ENCODE measurements at places on chromosomes 11 and 22.

DNA sequence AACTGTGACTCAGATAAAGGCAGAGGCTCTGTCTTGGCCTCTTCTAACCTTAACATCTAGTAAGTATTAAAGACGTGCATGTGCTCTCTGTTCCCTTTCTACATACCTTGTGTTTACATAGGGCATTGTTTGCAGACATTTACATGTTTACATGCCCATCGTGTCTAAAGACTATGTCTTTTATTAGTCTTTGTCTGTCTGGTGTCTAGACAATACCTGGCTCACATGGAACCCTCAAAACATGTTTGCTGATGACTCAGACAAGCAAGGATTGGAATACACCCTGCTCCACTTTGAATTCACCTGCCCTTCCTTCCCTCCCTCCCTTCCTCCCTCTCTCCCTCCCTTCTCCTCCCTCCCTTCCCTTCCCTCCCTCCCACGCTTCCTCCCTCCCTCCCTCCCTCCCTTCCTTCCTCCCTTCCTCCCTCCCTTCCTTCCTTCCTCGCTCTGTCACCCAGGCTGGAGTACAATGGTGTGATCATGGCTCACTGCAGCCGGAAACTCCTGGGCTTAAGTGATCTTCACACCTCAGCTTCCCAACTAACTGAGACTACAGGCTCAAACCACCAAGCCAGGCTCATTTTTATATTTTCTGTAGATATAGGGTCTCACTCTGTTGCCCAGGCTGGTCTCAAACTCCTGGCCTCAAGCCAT is 23.7 kb upstream of the SORL1-AS1 start:
- no peak for DNase-seq

GRCh38 chr22:23079240-23079768 is 9.0 kb downstream of the GNAZ start:
- no peak for DNase-seq

GRCh38 chr22:49023879-49024774 is 803.5 kb downstream of the BRD1 start:
- DNase-seq, result no peak

- no peak for DNase-seq
Observed at GRCh38 chr11:124199702-124200101, 16.6 kb downstream of the OR10D3 start.

GRCh38 chr11:125111001-125111342 is 454 bp downstream of the TMEM218 start:
- no peak for DNase-seq

GRCh38 chr11:74282914-74283371 is 28.5 kb downstream of the P4HA3 start:
- DNase-seq, result no peak

- no peak for DNase-seq
Observed at GRCh38 chr11:68803766-68804165, 38.0 kb downstream of the CPT1A start.

GRCh38 chr11:27795955-27796861 is 96.0 kb upstream of the BDNF start:
- DNase-seq, result no peak

GRCh38 chr11:70064008-70064725 is 13.9 kb upstream of the ANO1 start:
- DNase-seq, result peak; percentile 2

GRCh38 chr22:41070665-41071331 is 21.6 kb upstream of the EP300 start:
- DNase-seq, result no peak

GRCh38 chr11:20033806-20034205 is 126.5 kb downstream of the DBX1 start:
- DNase-seq, result no peak

DNA sequence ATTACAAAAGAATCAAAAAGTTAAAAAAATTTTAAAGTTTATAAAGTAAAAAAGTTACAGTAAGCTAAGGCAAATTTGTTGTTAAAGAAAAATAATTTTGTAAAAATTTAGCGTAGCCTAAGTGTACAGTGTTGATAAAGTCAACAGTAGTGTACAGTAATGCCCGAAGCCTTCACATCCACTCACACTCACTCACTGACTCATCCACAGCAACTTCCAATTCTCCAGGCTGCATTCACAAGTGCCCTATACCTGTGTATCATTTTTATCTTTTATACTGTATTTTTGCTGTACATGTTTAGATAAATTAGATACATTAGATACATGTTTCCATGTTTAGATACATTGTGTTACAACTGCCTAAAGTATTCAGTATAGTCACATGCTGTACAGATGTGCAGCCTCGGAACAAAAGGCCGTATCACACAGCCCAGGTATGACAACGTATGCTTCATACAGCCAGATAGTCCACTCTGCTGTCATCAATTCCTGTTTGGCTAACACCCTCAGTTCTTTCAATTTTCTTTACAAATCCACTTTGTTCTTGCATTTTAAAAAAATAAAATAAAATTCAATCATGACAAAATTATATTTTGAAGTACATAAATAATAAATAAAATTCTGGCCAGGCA is 80.7 kb downstream of the RBFOX2 start:
- DNase-seq, result no peak

DNA sequence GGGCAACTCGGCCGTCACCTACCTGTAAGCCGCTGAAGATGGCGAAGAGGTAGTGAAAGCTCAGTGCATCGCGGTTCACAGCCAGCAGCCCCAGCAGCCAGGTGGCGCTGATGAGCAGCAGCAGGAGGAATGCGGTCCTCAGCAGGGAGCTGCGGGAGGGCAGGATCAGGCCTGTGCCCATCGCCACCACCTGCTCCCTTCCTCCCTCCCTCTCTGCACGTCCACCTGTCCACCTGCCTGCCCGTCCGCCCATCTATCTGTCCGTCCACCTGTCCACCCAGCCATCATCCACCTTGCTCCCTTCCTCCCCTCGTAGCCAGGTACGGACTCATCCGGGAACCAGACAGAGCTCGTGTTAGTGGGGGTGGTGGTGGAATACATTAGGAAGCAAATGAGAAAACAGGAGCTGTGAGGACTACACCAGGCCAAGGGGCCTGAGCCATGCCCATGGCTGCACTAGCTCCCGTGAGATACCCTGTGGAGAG is 32.2 kb downstream of the TRMU start:
- peak; percentile 59 for DNase-seq

- DNase-seq, result no peak
Observed at GRCh38 chr11:80873310-80873999, 1432.6 kb upstream of the TENM4 start.

- DNase-seq, result no peak
Observed at GRCh38 chr11:124339396-124340141, 19.6 kb upstream of the OR8D2 start.

DNA sequence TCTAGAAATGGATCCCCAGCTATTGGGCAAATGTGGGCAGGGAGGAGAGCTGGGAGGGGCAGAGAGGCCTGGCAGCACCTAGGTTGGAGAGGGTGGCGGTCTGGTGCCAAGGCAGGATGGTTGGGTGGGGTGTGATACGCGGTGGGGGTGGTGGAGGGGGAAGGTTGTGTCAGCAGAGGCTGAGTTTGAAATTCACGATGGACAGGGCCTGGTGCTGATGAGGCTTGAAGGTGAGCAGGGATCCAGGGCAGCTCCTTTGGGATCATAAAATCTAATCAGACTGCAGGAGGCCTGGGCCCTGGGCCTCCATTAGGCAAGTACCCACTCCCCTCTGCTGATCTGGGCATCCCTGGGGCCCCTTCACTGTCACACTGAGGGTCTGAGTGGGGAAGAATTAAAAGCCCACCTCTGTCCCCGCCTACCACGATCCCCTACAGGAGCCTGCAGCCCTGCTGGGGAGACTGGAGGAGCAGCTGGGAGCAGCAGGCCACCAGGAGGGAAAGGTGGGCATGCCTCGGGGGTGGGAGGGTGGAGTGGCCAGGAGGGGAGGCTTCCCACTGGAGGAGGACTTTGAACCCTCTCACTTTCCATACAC is 24.0 kb downstream of the IGLL1 start:
- DNase-seq, result no peak

DNA sequence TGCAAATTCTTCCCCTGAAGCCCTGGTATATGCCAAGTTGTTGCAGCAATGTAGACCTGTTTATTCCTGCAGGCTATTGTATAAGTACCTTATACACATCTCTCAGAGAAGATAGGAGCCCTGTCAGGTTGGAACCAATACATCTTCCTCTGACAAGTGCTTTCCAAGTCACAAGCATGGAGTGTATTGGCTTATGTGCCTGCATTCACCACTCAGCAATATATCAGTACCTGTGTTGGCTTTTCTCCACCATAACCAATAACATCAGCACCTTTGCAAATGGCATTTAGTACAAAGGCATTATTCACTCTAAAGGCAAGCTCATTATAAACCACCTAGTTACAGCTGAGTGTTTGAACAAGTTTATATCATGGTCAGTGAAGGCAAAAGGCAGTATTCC is 611.7 kb upstream of the CNTN5 start:
- no peak for DNase-seq

DNA sequence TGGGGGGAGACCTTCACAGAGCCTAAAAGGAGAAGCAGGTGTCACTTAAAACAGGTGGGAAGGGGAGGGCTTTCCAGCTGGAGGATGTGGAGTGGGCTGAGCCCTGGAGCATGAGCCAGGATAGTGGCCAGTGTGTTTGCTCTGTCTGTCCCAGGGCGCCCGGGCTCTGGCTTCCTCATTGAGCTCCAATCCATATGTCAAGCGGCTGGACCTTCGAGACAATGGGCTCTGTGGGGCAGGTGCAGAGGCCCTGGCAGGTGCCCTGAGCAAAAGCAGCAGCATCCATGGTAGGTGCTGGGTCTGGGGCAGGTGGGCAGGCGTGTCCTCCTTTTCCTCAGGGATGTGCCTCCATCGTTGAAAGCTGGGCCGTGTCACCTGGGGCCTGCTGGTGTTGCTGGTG is 2.0 kb downstream of the LRRC74B start:
- no peak for DNase-seq

- DNase-seq, result no peak
Observed at GRCh38 chr11:111795334-111795985, 29.3 kb upstream of the PPP2R1B start.

GRCh38 chr11:64679846-64680245 is 43.2 kb downstream of the NRXN2 start:
- no peak for DNase-seq

GRCh38 chr22:45071618-45072017 is 61.8 kb upstream of the PHF21B start:
- no peak for DNase-seq

- DNase-seq, result no peak
Observed at GRCh38 chr11:93513772-93514171, 29.4 kb downstream of the SMCO4 start.

DNA sequence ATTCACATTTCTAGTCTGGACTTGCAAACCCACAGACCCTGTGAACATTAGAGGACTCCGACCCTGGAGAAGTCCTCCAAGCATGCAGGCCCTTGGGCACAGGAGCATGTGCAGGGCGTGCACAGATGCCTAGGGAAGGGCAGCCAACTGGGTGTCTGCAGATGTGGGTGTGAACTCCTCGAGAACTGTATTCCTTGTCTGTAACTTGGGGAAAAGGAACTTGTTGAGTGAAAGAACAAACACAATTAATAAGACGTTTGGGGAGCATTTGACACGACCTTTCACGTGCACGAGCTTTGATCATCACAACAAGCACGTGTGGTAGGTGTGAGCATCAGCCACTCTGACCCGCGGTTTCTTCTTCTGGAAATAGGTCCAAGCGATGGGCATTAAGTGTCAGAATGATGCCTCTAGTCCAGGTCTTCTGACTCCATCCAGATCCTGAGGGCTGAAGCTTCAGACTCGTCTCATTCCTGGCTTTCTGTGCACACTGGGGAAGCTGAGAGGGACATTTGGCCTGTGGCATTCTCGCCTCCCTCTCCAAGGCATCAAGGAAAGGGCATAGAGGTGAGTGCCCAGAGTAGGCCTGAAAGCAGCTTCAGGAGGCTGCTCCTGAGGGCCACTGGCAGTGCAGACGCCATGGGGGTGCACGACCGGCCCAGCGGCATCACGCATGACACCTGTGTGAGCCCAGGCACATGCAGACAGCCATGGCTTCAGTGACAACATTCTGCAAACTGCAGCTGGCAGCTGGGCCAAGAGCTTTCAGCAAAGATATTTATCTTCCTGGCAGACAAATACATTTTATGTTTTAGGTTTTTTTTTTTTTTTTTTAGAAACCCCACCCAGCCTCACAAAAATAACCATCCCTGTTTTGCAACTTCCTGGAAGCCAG is 32.5 kb downstream of the ALX4 start:
- DNase-seq, result no peak

Data from right kidney (tissue), 9 donors.